ENCODE measurements at places on chromosomes 6 and 20.

DNA sequence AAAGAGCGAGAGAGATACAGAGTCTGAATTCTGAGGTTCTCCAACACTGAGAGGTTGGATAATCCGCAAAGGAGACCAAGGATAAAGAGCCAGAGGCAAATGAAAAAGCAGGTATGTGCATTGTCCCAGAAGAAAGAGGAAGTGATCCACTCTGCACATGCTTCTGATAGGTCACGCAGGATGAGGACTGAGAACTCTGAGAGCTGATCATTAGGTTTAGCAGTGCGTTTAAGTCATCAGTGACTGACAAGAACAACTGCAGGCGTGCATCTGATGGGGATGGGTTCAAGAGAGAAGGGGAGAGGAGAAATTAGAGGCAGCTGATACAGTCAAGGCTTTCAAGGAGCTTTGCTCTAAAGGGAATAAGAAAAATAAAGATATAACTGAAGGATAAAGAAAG lies 301.2 kb upstream of the SGK1 start:
- no peak for DNase-seq

DNA sequence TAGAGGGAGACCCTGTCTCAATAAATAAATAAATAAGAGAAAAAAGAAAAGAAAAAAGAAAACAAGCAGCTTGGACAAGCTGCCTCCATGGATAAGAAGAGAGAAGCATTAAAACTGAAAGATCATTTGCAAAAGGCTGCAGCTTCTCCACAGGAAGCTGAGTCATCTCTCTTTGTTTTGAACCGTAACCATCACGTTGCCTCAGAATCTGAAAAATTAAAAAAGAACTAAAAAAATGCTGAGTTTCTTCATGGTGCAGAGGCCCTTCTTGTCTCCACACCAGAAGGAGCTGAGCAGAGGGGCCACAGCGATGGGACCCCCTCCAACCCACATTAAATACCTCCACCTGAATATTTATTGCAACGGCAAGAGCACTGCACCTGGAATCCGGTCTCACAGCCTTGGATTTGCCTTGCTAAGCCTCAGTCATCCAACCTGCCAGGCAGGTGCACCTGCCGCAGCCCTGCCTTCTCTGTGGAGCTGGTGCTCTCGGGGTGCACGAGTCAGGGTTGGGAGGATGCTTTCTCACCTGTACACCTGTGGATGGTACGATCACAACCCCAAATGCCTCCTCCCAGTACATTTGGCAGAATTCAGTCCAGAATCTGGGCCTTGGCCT lies 28.1 kb downstream of the TOX2 start:
- no peak for DNase-seq

- DNase-seq = no peak
These were observed 82.2 kb downstream of the SNAP25 start for GRCh38 chr20:10300582-10301446.

DNA sequence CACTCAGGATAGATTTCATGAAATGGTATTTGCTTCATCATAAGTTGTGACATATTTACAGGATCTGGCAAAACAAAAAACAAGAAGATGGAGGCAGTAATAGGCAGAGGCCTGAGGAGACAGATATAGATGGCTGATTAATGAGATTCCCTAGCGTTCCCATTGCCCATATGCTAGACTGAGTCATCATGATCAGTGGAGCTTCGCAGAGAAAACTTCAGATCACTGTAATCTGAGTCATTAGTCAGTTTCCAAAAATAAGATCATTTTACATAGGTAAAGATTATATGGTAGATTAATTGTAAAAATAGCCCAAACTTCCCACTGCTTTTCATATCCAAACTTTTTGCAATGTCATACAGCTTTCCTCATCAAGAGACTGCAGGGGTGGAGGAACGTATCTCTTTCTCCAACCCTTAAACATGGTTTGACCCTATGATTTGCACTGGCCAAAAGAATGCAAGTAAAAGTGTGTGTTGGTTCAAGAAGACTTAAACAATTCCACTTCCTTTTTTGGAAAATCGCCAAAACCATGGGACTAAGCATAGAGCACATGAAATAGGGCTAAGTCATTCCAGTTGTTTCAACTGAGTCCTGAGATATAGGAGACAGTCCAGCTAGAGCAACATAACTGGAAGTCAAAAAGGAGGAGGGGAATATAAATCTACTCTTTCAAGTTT lies 626.0 kb downstream of the RNF144B start:
- no peak for DNase-seq

- DNase-seq = no peak
These were observed 17.2 kb upstream of the SNAP25 start for GRCh38 chr20:10201321-10201870.
